ENCODE measurements at places on chromosomes 5 and 9. TPM values are rescaled to one million over a fixed set of nuclear protein-coding genes. Genes with fewer than 3 reads are reported as not detected.

TRIM36 gene
- total RNA-seq, result 0.19 TPM

- DNase-seq, result no peak
These were observed 33.6 kb upstream of the GABRP start for GRCh38 chr5:170749911-170750431.

DNA sequence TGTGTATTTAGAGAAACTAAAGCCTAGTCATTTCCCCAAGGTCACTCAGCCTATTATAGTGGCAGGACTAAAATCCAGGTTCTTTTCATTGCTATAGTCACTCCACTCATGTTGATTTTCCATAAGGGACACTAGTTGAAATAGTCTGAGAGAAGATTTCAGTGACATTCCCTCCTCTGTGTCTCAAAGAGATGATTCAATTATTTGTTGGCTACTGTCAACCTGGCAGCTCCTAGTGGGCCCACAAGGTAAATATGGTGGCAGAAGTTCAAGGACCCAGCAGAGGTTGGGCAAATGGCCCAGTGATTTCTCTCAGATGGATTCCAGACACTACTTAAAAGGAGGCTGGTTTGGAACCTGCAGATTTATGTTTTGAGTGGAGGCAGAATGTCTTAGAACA is 48.1 kb downstream of the G3BP1 start:
- DNase-seq, result no peak

- no peak for DNase-seq
These were observed 19.0 kb upstream of the GPX3 start for GRCh38 chr5:151001436-151001835.

- no peak for DNase-seq
These were observed 21.6 kb downstream of the CATSPER3 start for GRCh38 chr5:134989266-134989830.

- no peak for DNase-seq
These were observed 146.5 kb downstream of the MTX3 start for GRCh38 chr5:79844571-79844970.

GRCh38 chr5:154072414-154073171 is 33.8 kb downstream of the MFAP3 start:
- DNase-seq, result peak; percentile 90

RPL37 gene
- total RNA-seq, result 601 TPM

CATSPER3 gene
- total RNA-seq, result 0.32 TPM

DNA sequence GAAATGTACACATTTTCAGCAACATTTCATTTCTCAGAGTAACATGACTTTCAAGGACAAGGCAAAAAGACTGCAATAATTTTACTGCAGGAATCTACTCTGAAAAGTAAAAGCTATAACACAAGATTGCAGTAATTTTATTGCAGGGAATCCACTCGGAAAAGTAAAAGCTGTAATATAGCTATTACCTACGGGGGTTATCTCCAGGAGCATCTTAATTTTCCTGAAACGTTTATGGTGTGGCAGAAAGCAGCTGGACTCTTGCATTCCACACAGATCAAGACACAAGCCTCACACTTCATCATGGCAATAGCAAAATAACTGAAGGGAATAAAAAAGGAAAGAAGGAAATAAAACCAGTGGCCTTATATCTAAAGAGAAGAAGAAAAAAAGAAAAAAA is 171.2 kb downstream of the TSSK1B start:
- DNase-seq, result no peak

GRCh38 chr5:18240971-18241370 is 606.7 kb downstream of the TAF11L14 start:
- no peak for DNase-seq

DNA sequence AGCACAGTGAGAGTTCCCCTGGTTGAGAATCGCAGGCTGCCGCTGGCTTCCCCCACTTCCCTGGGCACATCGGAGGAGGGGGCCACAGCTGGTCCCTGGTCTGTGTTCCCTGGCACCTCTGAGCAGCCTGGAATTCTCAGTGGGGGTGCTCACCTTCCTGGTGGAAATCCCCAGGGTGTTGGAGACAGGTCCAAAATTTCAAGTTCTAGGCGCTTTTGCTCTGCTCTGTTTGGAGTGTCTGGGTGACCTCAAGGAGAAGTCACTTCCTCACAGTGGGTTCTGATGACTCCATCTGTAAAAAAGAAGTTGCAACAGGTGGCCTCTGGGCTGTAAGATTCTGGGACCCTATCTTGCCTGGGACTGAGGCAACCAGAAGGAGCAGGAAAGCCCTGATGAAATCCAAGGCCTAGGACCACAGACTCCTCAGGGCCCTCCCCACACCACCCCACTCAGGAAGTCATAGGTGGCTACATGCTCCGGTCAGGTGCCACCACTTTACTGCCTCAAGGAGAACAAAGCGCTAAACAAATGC is at the start of gene TRAF1:
Gene TRAF1 (minus strand): TSS at position 400 of the 532 bp plus-strand sequence. CDS start 721 bp downstream, outside the sequence.
- DNase-seq, result no peak

DNA sequence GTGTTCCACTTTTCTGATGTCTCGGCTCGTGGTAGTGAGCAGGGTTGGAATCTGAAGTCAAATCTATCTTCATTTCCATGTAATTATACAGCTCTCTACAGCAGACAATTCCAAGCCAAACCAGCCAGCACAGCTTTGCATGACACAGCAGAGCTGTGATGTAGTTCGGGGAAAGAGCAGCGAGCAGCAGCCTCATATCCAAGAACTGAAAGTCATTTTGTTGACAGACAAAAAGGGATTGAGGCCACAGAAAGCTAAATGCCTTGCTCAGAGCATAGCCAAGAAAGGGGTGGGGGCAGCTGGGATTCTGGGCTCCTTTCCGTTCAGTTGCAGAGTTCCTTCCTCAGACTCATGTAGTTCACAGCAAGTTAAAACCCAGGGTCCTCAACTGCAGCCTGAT is 32.1 kb downstream of the LCP2 start:
- peak; percentile 67 for DNase-seq

SLC23A1 gene
- total RNA-seq, result not detected

- peak; percentile 80 for DNase-seq
These were observed 14.1 kb upstream of the STRBP start for GRCh38 chr9:123282362-123283047.

ARSI gene
- total RNA-seq, result 0.38 TPM

NIM1K gene
- 0.22 TPM for total RNA-seq

GRCh38 chr9:38694676-38695075 is 25.3 kb downstream of the FAM240B start:
- no peak for DNase-seq

- DNase-seq, result no peak
These were observed 141.8 kb downstream of the DOCK2 start for GRCh38 chr5:169778622-169779596.

- no peak for DNase-seq
These were observed 1.1 kb upstream of the S1PR3 start for GRCh38 chr9:88990041-88990728.

DNA sequence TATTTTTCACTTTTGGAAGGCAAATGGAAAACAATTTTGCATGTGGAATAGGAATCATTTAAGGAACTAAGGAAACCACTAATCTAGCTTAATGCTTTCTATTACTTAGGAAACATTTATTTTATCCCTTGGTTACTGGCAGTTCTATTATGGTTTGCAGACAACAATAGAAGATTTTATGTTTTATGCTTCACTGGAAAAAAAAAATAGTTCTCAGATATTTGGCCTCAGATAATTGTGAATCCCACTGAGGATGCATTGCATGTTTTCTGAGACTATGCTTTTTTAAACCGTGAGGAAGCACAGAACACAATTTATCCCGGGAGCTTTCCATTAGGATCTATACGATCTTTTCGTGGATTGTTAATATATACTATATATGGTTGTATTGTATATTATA is 356.9 kb downstream of the CSNK1G3 start:
- DNase-seq, result no peak

- peak; percentile 82 for DNase-seq
These were observed 8.8 kb upstream of the TENT4A start for GRCh38 chr5:6704361-6704851.

DNA sequence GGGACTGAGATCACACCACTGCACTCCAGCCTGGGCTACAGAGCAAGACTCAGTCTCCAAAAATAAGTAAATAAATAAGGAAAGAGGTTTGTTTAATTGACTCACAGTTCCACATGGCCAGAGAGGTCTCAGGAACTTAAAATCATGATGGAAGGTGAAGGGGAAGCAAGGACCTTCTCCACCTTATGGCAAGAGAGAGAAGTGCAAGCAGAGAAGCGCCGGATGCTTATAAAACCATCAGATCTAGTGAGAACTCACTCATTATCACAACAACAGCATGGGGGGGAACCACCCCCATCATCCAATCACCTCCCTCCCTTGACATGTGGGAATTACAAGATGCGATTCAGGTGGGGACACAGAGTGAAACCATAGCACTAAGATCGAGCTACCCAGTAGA is 22.8 kb upstream of the RGMB start:
- no peak for DNase-seq

- DNase-seq, result no peak
These were observed 1.6 kb downstream of the CEMIP2 start for GRCh38 chr9:71766663-71767062.

GRCh38 chr5:163888366-163888765 is 382.9 kb downstream of the MAT2B start:
- no peak for DNase-seq

DNA sequence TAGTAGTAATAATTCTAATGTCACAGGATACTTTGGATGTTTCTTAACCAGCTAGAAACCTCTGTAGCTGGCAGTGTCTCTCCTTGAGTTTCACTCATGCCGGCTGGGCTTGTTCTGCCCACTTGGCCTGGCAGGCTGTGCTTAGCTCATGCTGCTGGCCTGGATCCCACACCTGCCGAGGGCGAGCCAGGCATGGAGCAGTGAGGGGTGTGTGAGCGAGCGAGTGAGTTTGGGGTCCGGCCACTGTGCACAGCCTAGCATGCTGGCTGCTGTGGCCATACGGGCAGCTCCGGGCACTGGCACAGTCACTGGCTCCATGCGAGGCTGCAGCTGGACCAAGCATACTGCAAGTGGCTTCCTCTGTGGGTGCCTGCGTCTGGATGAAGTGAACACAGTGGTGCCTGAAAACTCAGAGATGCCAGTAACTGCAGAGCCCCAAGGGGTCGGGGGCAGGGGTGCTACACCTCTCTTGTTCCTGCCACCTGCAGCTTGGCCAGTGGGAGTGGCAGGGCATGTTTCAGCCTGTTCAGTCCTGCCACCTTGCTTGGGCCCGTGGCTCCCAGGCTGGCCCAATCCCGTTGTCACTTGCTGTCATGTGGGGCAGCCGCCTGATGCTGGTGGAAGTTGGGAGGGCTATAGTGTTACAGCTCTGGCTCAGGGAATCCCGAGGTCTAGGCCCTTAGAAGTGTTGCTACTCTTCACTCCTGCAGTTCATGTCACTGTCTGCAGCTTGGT is 9.9 kb downstream of the FSD1L start:
- DNase-seq, result peak; percentile 65

DNA sequence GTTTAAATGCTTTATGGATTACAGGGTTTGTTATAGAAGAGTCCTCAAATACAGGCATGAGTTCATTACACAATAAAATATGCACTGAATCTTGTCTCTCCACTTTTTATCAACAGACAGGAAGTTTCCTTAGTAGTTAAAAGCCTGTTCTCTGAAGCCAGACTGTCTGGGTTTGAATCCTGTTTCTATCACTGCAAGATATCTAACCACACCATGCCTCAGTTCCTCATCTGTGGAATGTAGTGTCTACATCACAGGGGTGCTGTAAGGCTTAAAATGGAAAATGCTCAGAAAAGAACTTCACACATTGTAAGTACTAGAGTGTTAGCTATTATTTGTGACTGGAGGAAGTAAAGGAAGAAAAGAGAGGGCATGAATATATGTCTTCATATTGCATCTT is 9.3 kb downstream of the LIX1 start:
- DNase-seq, result no peak

- peak; percentile 42 for DNase-seq
These were observed 36.6 kb upstream of the SARDH start for GRCh38 chr9:133774799-133775198.

DNA sequence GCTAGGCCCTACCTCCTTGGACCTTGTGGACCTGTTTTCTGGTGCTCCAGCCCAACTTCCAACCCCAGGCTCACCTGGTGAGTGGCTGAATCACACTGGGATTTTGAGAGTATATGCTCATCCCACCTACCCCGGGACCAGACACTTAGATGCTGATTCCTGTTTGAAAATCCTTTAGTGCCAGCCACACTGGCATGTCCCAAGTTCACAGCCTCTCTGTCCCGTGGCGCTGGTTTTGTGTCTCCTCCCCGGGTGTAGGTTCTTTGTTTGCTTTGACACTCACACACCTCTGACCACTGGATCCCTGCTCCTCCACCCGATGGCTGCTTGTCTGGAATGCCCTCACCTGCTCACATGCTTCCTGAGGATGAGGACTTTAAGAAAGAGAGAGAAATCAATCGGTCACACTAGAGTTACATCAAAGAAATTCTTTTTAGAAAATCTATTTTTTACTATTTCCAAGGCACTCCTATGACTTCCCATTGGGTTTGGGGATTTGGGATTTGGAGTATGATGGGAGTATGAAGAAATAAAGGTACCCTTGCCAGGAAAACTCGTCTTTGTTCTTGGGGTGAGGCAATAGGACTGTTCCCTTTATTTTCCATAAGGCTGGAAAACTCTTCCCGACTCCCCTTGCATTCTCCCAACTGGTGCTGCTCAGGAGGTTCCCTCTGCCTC is 7.3 kb upstream of the SLC25A48 start:
- peak; percentile 30 for DNase-seq

- DNase-seq, result no peak
These were observed 19.6 kb downstream of the INSYN2B start for GRCh38 chr5:169960659-169961058.

PRR16 gene
- total RNA-seq, result 14.2 TPM

DNA sequence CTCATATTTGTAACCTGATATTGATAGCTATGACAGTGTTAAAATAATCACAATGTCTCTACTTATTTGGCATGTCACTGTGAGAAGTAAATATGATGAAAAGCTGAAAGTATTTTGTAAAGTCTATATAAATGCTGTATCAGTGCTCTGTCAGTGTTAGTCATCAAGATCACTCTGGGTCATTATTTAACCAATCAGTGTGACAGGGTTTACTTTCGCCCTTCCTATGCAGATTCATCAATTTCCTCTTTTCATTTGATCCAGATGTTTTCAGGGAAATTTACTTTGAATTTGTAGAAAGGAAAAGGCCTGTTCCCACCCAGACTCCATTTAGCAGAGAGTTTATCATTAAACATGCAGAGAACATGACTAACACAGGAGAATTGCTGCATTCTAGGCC is 9.9 kb upstream of the PCSK5 start:
- DNase-seq, result no peak

GRCh38 chr5:158056130-158056825 is 197.3 kb upstream of the CLINT1 start:
- no peak for DNase-seq

SLC34A1 gene
- not detected for total RNA-seq

GRCh38 chr5:31217446-31217845 is 24.0 kb downstream of the CDH6 start:
- no peak for DNase-seq

PIP5KL1 gene
- 0.48 TPM for total RNA-seq
